ENCODE measurements at places on chromosomes 6 and 20. TPM values are rescaled to one million over a fixed set of nuclear protein-coding genes. Genes with fewer than 3 reads are reported as not detected.

HRH3 gene
- total RNA-seq: not detected

NHSL1 gene
- 12.7 TPM for total RNA-seq

ZSCAN23 gene
- not detected for total RNA-seq

RHAG gene
- not detected for total RNA-seq

DNA sequence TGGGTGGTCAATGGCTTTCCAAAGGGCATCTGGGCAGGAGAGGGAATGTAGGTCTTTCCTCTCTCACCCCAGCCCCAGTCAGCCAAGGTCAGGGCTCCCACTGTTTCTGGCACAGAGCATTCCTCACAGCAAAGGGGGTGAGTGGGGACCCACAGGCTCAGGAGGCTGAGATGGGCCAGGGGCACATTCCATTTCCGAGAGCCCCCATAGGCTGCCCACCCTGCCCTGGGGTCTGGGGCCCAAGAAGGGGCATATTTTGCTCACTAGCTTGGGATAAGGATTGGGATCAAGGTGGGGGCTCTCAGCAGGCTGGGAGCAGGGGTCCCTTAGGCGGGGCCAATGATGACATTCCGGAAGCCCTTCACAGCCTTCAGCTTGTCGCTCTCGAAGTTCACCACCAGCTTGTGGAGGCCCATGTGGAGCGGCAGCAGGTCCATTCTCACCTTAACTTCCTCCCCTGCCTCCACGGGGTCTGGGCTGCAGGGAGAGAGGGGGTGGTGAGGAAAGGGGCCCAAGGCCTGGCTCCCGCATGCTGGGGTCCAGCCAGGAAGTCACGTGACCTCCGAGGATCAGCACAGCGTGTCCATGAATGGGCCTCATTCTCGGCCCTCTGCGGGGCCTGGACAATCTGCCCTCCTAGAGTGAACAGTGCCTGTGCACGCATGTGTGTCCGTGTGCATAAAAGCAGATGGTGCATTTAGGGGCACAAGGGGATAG, 35.0 kb downstream of the TGM2 start:
- DNase-seq: no peak

DNA sequence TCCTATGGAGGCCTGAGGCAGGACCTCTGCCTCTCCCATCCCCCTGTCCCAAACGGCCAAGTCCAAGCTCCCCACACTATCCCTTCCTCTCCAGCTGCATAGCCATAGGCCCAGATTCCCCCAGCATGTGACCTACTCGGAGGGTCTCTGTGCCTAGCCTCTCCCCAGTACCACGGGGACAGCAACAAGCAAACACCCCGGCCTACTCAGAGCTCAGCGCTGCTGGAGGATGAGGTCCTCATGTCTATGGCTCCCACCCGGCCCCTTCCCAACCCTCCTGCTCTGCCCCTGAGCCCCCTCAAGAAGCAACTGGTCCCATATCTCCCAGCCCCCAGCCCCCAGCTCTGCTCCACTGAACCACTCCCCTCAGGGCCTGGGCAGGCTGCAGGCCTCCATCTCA, 24.2 kb downstream of the RNASET2 start:
- no peak for DNase-seq

- no peak for DNase-seq
Observed at GRCh38 chr6:137772541-137773250, 94.4 kb upstream of the TNFAIP3 start.

DNA sequence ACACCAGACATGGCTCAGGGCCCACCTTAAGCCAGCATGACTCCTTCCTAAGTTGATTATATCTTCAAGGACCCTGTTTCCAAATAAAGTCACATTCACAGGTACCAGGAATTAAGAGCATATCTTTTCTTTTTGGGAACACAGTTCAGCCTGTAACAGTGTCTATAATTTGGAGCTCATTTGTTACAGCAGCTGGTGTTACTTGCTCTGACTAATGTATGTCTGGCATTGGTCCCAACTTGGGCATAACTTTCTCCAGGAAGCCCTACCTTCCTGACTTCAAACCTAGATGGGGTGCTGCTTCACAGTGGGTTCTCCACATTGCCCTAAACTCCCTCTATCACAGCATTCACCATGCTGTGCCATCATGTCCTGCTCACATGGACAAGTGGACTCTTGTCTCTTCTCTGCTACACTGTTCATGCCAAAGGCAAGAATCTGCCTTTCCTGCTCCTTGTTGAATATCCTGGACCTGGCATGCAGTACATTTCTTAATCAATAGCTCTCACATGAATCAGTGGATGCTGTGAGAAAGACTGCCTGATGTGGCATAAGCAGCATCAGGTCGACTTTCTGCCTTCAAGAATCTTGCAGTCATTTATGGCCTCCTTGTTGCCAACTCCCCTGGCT, 117.4 kb upstream of the FOXA2 start:
- DNase-seq: no peak

DNA sequence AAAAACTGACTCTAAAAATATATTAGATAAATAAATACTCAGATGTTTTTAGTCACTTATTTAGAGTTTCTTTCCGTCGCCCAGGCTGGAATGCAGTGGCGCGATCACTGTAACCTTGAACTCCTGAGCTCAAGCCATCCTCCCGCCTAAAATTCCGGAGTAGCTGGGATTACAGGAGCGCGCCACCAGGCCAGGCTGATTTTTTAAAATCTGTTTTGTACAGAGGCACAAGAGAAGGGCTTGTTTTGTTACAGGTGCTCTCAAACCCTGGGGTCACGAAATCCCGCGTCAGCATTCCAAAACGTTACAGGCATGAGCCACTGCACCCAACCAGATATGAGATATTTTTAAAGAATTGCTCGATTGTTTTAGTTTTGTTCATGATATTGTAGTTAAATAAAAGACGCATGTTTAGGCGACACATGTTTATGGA, 40.7 kb upstream of the BTN3A2 start:
- no peak for DNase-seq

- no peak for DNase-seq
Observed at GRCh38 chr6:1705183-1705582, 95.5 kb downstream of the FOXC1 start.

GRCh38 chr6:151149793-151150192, 90.0 kb upstream of the AKAP12 start:
- no peak for DNase-seq

DNA sequence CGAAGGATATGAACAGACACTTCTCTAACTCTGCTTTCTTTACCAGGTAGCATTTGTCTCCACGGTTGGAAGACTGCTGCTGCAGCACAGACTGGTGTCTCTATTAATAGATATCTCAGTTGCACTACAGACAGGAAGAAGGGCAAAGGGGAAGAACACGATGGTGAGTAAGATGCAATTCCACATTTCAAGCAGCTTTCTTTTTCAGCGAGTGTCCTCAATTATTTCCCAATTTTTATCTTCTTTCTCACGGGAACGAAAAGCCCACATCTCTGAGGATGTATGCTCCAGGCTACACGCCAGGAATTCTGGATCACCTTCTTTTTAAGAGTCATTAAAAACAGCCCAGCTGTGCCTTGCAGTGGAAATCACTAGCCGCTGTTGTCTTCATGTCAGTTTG, 311.6 kb upstream of the ECI2 start:
- DNase-seq: peak; percentile 72

DNA sequence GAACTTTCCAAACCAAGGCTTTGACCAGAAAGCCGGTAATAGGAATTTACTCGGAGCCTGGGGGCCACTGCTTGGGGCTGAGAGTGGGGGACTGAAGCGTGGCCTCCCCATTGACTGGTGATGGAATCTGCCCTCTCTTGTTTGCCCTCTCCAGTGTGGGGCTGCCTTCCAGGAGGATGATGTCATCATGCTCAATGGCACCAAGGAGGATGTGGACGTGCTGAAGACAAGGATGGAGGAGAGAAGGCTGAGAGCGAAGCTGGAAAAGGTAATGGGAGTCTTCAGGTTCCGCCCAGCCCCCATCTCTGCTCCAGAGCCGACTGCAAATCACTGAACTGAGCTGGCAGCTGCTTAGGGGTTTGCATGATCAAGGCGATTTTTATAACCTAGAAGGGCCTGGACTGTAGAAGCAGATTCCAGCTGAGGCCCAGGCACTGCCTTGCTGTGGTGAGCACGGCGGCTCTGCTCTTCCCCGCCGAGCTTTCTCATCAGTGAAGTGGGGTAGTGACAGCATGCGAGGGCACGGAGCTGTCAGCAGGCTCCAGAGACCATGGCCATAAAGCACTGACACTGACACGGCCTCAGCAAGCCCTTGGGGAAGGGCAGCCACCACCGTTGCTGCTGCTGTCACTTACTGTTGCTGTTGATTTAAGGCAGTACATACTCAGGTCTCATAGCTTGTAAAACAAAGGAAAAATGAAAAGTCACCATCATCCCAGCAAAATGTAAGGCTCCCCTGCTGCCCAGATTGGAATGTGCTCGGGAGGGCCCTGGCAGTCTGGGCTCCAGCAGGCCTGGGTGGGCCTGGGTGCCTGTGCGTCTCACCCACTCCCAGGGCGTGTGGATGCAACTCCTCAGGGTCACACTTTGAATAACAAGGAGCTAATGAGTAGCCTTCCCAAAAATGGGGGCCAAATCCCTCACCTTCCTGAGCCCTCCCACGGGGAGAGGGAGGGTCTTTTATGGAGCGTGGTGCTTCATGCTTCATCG, 11.1 kb upstream of the FAM209A start:
- DNase-seq: no peak

DNA sequence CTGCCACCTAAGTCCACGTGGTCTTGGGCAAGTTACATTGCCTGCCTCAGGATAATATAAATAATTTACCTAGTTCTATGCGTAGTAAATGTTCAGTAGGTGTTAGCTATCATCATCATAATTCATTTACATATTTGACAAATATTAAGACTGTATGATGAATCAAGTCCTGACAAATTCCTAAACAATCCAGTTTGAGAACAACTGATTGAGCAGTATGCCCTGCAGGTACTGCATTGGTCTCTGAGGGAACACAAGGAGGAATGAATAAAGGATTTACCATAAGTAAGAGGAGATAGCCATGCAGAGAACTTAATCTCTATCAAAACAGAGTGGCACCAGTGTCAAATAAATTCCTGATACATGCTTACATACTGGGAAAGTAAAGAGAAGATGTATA, 70.4 kb downstream of the SAMD5 start:
- no peak for DNase-seq
